KBM-7 (cell line): ENCODE measurements at places on chromosomes 5 and 9.

DNA sequence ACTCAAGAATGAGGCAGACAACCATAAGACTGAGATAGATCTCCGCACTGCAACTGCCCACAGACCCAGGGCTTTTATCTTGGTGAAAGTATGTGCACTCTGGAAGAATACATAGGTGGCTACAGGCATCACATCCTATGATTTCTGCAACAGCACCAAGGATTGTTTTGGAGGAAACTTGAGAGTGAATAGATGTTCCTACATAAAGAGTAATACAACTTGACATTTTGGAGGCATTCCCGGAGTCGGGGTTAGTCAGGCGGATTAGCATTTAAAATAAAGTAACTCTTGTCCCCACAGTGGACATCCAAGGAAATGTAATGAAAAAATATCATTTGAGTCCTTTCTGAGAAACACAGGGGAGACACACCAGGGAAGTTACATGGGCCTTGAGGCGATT lies 26.7 kb downstream of the TMEM174 start:
- no peak for DNase-seq

DNA sequence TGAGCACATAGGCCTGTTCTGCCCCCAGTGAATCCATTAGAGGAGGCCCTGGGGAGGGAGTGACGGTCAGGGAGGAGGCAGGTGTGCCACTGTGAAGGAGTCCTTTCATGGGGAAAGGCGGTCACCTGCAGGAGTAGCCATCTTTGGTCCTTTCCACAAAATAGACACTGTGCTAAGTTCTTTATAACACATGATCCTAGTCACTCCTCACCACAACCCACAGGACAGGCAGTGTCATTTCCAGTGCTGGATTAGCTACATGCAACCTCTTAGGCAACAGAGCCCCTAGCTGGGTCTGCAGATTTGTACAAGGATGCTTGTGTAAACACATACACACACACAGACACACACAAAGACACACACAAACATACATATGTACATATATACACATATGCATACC lies 18.3 kb downstream of the DOCK2 start:
- DNase-seq, result no peak

- no peak for DNase-seq
Observed at GRCh38 chr5:54667136-54667535, 149.6 kb downstream of the SNX18 start.

GRCh38 chr5:11504886-11505193 lies 399.4 kb downstream of the CTNND2 start:
- DNase-seq, result no peak

GRCh38 chr5:24491490-24491889 lies 153.3 kb downstream of the CDH10 start:
- DNase-seq, result no peak

DNA sequence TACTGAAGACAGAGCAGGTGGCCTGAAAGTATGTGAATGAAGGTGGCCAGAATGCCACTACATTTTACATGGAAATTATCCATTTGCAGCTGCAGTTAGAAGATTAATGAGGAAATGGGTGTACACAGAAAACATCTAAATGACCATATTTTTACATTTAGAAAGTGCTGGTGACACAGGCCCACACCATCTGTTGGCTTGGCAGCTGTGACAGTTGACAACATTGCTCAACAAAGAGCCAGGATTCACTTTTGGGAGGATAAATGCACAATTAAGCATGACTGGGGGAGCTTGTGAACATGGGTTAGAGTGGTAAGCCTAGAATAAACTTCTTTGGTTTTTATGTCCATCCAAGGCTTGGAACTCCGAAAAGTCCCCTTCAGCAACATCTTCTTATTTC lies 360.5 kb downstream of the KCTD16 start:
- no peak for DNase-seq

- no peak for DNase-seq
Observed at GRCh38 chr5:58314356-58315210, 145.3 kb downstream of the PLK2 start.

- no peak for DNase-seq
Observed at GRCh38 chr5:32355686-32356085, 42.9 kb upstream of the MTMR12 start.

- DNase-seq, result no peak
Observed at GRCh38 chr5:81601919-81602318, 149.0 kb downstream of the SSBP2 start.

DNA sequence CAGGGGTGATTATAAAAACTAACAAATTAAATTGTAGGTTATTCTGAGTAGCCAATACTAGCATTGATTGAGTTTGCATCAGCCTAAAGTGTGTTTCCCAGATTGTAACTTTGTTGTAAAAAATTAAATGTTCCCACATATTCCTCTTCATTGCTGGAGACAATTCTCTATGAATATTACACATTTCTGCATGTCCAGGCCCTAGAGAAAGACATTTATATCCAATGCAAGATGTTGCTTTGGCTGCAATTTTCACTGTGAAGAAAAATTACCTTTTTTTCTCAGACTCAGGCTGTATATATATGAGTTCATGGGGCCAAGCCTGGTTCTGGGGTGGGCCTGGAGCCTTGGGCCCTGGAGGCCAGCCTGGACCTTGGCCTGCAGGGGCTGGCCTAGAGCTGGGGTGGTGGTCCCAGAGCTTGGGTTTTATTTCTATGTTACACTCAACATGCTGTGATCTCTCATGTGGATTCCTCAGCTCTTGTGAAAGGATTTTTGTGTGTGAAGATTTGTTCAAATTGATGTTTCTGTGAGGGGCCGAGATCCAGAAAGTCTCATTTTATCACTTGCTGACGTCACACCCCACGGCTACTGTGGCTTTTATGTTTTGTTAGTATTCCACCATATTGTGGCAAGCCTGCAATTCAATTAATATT lies 232.5 kb downstream of the SPATA31A1 start:
- DNase-seq, result no peak

DNA sequence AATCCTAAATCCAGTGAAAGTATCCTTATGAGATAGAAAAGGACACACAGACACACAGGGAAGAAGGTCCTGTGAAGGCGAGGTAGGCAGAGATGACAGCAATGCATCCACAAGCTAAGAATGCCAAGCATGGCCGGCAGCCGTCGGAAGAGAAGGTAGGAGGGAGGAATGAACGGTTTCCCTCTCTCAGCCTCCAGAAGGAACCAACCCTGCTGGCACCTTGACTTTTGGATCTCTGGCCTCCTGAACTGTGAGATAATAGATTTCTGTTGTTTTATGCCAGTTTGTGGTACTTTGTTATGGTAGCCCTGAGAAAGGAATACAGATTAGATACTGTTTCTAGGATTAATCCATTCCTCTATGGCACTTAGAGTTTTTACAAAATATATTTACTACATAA lies 76.1 kb upstream of the PANK3 start:
- no peak for DNase-seq
